T47D (cell line): ENCODE measurements at places on chromosomes 4 and X.
A peak's percentile ranks its signal among the peaks of the same experiment; 100 is the strongest.

GRCh38 chr4:40613456-40613855 lies 16.2 kb downstream of the RBM47 start:
- DNase-seq, result no peak

DNA sequence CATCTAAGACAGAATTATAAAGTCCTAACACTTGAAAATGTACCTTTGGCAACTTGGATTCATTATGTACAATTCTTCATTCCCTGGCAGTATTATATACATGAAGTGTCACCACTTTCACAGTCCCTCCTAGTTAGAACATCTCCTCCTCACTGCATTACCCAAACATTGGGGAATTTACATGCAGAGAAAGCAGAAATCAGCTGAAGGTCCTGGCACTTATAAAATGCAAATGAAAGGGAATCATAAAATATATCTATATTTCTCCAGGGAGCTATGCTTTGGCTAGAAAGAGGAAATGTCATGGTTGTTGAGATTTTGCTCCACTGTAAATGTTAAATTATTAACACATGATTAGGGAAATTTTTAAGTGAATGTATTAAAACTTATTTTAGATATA lies 835.6 kb upstream of the SLIT2 start:
- DNase-seq, result no peak

DNA sequence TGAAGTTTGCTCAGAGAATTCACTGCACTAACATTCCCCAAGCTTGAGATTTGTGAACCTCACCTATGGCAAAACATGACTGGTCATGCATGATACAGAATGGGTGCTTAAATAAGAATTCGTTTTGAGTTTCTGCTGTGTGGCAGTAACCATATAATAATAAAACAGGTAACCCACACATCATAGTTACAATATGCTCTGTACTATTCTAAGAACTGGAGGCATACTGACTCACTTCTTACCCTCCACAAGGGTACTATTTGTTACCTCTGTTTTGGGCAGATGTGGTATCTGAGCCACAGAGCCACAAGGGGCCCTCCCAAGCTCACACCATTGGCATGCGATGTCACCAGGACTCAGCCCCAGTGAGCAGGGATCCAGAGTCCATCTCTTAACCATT lies 17.6 kb downstream of the SLC2A9 start:
- no peak for DNase-seq

- DNase-seq, result peak; percentile 37
Measured at GRCh38 chr4:44150091-44150576, 298.5 kb downstream of the KCTD8 start.

DNA sequence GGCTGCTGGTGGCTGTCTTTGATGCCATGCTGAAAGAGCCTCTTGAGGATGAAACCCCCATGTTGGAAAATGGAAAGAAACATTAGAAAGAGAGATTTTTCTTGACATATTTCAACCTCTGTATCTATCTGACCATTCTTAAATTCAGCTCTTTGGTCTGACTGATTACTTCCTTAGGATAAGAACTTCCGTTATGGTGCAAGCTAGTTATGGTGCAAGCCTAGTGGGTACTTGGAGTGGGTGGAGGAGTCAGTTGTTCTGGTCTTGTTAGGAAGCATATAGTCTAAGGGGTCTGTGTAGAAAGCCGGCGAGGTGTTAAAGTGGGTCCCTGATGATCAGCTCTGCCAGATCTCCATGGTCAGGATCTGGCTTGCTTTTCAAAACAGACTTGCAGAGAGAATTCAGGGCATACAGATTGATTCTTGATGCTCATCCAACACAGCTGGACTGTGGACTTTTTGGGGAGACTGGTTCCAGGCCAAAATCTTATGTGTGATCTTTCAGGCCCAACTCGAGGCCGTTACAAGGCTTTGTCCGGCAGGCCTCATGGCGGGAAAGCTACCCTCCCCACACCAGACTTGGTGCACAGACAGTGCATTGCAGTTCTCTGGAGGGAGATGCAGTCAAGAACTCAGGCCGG lies 82.8 kb upstream of the BOD1L1 start:
- DNase-seq, result no peak

GRCh38 chrX:72094894-72095293 lies 36.8 kb downstream of the RTL5 start:
- DNase-seq, result no peak

DNA sequence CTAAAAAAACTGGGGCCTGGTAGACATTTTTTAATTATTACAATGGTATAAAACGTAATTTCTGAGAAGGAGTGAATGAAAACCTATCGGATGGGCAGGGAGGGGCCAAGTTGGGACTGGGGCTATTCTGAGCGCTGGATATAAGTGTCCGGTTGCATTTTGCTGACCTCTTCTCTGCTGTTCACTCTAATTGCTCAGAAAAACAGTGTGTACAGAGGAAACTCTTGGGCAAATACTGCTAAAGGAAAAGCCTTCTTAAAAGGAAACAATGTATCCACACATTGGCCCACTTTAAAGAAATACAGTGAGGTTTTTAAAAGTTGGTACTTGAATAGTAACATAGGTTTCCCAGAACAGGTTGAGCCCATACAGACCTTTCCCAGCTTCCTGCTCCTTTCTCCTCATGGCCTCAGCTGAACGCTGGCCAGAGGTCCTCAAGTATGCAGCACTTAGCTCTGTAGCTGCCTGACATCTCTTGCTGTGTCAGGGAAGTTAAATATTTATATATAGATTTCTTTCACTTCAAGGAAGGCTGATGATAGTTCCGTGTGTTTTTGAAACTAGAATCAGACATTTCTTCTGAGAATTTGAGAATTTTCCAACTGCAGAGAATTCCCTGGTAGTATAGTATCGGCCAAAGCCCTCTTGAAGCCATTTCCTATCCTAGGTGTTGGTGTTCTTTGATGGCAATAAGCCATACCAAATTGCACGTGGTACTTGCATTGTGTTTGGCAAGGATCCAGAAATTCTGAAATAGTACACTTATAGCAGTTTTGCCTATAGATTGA lies 97.1 kb upstream of the SLC4A4 start:
- peak; percentile 36 for DNase-seq

DNA sequence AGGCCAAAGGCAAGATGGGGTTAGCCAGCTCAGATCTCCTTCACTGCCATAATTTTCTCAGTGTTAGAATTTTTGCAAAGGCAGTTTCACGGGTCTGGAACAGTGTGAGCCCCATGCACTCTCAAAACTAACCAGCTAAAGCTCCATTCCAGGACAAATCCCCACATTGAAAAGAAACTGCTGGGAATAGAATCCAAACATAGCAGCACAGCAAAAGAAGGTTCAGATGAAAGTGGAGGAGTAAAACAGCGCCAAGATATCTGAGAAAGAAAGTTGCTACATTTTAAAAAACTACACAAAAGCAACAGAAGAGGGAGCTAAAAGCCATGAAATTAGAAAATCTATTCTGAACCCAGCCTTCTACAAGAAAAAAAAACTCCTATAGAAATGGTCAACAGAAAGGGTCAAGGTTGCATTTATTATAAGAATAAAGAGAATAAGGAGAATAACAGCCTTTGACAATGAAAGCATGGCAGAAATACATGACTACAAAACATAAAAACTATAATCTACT lies 39.6 kb upstream of the SLC7A3 start:
- peak; percentile 1 for DNase-seq

- DNase-seq, result no peak
Measured at GRCh38 chrX:84479086-84479485, 23.2 kb downstream of the HDX start.

GRCh38 chr4:102388611-102389010 lies 43.3 kb upstream of the SLC39A8 start:
- no peak for DNase-seq

DNA sequence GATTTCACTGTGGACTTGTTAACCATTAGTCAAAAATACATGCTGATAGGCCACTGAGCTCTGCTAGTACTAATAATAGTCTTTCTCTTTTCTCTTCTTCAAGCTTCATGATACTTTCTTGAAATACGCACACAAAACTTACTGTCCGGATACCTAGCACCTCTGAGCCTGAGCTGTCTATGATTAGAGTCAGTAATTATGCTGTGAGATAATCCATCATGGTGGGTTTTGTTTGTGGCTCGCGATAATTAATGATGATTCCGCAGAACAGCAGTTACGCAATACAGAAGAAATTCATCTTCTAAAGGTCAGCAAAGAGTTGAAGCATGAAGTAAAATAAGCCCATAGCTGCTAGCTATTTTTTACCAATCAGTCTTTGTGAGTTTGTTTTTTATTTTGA lies 511.5 kb upstream of the GALNT7 start:
- no peak for DNase-seq

GRCh38 chr4:41009411-41009810 lies 204.9 kb downstream of the APBB2 start:
- no peak for DNase-seq

DNA sequence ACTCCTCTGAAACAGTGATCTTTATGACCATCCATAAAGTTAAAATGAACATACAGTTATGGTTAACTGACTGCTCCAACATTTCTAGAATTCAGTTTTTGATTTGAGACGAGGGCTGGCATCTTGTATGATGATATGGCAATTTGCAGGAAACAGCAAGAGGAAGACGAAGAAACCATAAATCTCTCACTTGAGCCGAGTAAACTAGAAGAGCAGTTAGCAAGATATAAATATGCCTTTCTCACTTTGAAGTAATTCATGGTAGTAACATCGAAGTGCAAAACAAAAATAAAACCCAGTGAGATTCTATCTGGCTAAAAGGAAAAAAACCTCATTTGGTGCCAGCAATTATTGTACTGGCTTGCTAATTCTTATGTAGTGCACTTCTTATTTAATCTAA lies 139.0 kb upstream of the SPRY1 start:
- no peak for DNase-seq

GRCh38 chrX:137563681-137564651 lies 2.0 kb upstream of the ZIC3 start:
- no peak for DNase-seq

- DNase-seq, result no peak
Measured at GRCh38 chr4:10866666-10867065, 182.1 kb upstream of the CLNK start.

DNA sequence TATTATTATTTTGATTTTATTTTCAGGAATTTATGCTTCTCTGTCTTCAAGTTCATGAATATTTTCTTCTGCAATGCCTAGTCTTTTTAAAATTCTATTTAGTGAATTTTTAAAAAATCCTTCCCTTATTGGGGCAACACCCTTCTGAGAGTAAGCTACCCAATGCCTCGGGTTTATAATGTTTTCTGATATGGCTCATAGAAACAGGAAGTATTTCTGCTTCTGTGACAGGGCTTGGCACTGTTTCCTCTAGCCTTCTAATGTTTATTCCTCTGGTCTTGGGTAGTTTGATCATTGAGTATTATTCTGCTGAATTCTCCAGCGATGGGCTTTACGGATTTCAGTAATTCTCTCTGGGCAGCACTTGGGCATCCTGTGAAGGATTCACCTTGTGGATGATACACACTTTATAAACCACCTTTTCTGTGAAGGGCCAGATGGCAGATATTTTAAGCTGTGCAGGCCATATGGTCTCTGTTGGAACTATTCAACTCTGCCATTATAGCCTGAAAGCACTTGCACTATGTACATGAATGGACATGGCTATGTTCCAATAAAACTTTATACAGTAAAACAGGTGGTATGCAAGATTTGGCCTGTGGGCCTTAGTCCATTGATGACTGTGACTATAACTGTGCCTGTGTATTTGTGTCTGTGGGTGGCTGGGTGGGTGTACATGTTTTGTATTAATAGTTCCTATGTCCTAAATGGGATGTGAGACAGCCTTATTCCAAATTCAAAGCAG lies 95.9 kb upstream of the FAT1 start:
- DNase-seq, result no peak

DNA sequence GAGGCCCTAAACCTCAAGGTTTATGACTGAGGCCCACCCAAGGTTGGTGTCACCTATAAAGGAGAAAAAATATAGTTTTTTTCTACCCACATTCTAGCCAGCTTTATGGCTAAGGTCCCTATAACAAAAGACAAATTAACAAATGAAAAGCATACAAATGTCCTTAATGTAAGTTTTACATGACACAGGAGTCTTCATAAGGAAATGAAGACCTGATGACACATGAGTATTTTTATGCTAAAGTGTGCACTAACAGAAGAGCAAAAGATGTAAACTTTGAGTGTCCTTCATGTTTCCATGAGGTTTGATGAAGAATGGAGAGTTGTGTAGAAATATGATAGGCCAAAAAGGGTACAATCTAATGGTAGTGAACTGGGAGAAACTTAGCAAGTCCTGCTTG lies 114.7 kb upstream of the INTU start:
- DNase-seq, result no peak

GRCh38 chr4:113436360-113436759 lies 325.2 kb downstream of the CAMK2D start:
- no peak for DNase-seq

DNA sequence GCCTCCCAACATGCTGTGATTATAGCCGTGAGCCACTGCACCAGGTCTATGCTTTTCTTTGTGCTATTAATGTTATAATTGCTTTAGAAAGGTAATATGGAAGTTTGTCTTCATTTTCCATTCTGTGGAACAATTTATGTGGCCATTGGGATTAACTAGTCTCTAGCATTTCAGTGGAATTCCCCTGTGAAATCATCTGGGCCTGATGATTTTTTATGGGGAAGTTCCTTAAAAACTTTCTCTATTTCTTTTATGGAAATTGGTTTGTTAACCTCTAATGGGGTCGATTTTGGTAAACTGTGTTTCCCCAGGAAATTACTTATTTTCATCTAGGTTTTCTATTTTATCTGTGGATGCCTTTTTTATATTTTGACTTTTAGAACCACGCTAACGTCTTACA lies 11.3 kb downstream of the TIMP1 start:
- DNase-seq, result no peak

GRCh38 chr4:135934026-135934425 lies 1598.3 kb downstream of the PCDH18 start:
- DNase-seq, result no peak

DNA sequence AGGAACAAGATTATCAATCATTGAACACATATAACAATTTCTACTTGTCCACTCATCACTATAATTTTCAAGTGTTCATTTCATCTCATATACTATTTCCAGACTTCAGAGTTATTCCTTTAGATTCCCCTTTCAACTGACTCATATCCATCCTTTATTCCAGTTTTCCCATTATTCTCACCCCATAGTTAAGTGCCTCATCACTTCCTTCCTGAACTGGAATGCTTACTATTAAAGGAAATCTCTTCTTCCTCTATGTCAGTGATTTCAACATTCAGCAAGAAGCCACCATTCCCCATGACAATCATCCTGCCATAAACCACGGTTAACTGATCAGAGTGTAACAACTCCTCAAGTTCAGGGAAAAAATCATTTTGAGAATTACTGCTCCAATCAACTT lies 198.9 kb downstream of the FBXO8 start:
- no peak for DNase-seq

DNA sequence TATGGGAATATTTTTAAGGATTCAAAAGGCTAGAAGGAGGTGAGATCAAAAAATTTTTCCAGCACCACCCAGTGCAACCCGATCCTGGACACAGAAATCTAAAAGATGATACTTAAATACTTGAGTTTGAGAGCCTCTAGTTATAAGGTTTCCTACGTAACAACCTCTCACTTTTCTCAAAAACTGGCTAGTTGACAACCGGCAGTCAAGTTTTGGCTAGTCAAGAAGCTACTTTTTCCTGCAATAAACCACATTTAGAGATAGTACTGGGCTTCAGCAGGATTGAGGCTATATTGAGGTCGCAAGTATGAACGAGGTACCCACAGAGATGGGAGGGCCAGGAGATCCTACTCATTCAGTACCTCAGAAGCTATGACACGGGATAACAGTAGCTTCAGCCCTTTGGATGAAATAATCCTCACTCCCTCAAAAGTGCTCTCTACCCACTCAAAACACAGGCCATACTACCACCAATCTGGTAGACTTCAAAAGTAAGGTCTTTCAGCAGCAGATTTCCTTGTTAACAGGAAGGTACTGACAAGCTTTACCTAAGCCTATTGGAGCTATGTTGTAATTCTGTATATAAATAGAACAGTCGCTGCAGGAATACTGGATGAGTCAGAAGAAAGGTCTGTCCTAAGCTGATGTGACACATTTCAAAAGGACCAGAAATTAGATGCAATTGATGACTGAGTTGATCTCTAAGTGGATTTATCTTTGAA lies 1.5 kb upstream of the TSPAN5 start:
- peak; percentile 12 for DNase-seq
